Activated B cell treated with CpG ODN at 0.5 μM for 24 hours (primary cell): ENCODE measurements at places on chromosomes 5 and 9. TPM values are rescaled to one million over a fixed set of nuclear protein-coding genes. Genes with fewer than 3 reads are reported as not detected.

C5orf46 gene
- total RNA-seq, result not detected in 2 replicates

OCLN gene
- total RNA-seq, result 1.9 and 2.2 TPM in 2 replicates

RNF14 gene
- total RNA-seq, result 30.0 and 30.4 TPM in 2 replicates

SNCAIP gene
- total RNA-seq, result not detected in 2 replicates

GRXCR2 gene
- total RNA-seq, result not detected in 2 replicates

TPPP gene
- total RNA-seq, result 0.04 TPM in 1 of 2 replicates, not detected in the other

- no peak overlapping the region for H3K4me3 ChIP-seq
- no peaks in the 10 kb centered on the region for H3K4me1 ChIP-seq
- H3K36me3 ChIP-seq, result no peaks in the 10 kb centered on the region
Measured at GRCh38 chr5:125126050-125126449, 379.6 kb upstream of the ZNF608 start.

GRCh38 chr5:148457183-148457620 is 73.4 kb downstream of the FBXO38 start:
- DNase-seq, result no peak
- no peak overlapping the region for H3K27ac ChIP-seq
- H3K4me1 ChIP-seq, result peaks cover 2% of the 10 kb centered on the region
- no peak overlapping the region for H3K4me3 ChIP-seq
- H3K36me3 ChIP-seq, result no peaks in the 10 kb centered on the region

DNA sequence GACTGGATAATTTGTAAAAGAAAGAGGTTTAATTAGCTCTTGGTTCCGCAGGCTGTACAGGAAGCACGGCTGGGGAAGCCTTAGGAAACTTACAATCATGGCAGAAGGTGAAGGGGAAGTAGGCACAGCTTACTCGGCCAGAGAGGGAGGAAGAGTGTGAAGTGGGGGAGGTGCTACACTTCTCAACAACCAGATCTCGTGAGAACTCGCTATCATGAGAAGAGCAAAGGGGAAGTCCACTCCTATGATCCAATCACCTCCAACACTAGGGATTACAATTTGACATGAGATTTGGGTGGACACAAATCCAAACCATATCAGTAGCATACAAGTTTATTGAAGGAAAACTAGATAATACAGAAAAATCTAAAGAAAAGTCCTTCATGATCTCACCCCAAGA is 39.9 kb downstream of the NEURL1B start:
- H3K4me3 ChIP-seq, result no peak overlapping the region
- no peak for DNase-seq
- no peak overlapping the region for H3K27ac ChIP-seq
- peaks cover 2% of the 10 kb centered on the region for H3K27me3 ChIP-seq
- H3K36me3 ChIP-seq, result no peaks in the 10 kb centered on the region
- H3K4me1 ChIP-seq, result peaks cover 12% of the 10 kb centered on the region

GRCh38 chr9:113370806-113371325 is 5.9 kb downstream of the HDHD3 start:
- peaks cover 26% of the 10 kb centered on the region for H3K36me3 ChIP-seq
- no peak overlapping the region for H3K4me3 ChIP-seq
- no peak overlapping the region for H3K27ac ChIP-seq
- peaks cover 13% of the 10 kb centered on the region for H3K4me1 ChIP-seq
- no peaks in the 10 kb centered on the region for H3K27me3 ChIP-seq

DNA sequence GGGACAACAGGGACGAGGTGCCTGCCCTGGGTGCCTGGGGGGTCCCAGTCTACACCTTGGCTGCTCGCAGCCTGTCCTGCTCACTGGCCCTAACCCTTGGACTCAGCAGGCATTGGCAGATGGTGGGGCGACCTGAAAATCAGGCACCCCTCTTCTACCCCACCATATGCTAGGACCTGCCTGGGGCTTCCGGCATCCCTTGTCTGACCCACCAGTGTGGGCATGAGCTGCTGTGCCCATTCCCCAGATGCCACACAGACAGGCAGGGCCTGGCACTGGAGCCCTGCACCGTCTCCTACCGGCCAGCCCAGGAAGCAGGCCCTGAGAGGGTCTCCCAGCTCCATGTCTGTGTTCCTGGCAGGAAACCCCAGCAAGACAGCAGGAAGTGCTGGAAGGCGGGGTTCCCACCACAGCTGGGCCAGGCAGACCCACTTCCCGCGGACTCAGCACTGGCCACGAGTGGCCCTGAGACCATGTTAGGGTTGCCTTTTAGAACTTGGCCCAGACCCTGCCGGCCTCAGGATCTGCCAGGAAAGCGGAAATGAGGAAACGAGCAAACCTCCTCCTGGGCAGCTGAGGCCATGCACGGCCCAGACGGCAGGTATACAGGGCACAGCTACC is 3.1 kb downstream of the NINJ1 start:
- H3K36me3 ChIP-seq, result no peaks in the 10 kb centered on the region
- H3K27me3 ChIP-seq, result no peaks in the 10 kb centered on the region

DNA sequence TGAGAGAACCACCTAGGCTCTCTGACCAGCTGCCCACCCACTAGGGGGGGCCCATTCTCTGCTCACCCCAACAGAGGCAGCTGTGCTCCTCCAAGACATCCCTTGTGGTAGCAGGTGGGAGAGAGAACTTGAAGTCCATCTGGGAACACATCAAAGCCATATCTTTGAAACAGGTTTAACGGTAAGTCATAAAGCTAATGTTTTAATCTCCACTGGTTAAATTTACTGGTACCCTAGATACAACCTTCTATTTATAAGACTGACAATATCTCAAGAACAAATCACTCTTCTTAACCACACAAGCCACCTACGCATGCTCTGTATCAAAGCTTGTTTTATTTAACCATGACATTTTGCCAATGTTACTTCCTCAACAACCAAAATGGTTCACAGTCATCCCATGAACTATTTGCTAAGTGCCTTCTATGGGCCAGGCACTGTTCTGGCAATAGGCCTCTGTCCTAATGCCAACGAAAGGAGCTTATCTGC is 20.4 kb downstream of the AUH start:
- H3K27me3 ChIP-seq, result no peaks in the 10 kb centered on the region
- DNase-seq, result no peak
- H3K4me3 ChIP-seq, result no peak overlapping the region
- H3K36me3 ChIP-seq, result peaks cover 71% of the 10 kb centered on the region

- H3K36me3 ChIP-seq, result no peaks in the 10 kb centered on the region
- DNase-seq, result no peak
- H3K27me3 ChIP-seq, result no peaks in the 10 kb centered on the region
- no peak overlapping the region for H3K4me3 ChIP-seq
- H3K27ac ChIP-seq, result no peak overlapping the region
Measured at GRCh38 chr9:82665324-82665723, 397.6 kb downstream of the RASEF start.

- no peaks in the 10 kb centered on the region for H3K4me1 ChIP-seq
- peaks cover 2% of the 10 kb centered on the region for H3K27me3 ChIP-seq
- DNase-seq, result no peak
- no peak overlapping the region for H3K27ac ChIP-seq
- H3K4me3 ChIP-seq, result no peak overlapping the region
Measured at GRCh38 chr5:116522356-116523136, 52.1 kb downstream of the SEMA6A start.

- no peaks in the 10 kb centered on the region for H3K36me3 ChIP-seq
- H3K27me3 ChIP-seq, result no peaks in the 10 kb centered on the region
- no peak overlapping the region for H3K4me3 ChIP-seq
- H3K27ac ChIP-seq, result no peak overlapping the region
- peaks cover 2% of the 10 kb centered on the region for H3K4me1 ChIP-seq
- DNase-seq, result peak; percentile 8
Measured at GRCh38 chr9:93262537-93263310, 78.8 kb downstream of the WNK2 start.

GRCh38 chr5:97266576-97266975 is 83.5 kb upstream of the RIOK2 start:
- no peak overlapping the region for H3K27ac ChIP-seq
- H3K4me3 ChIP-seq, result no peak overlapping the region
- no peaks in the 10 kb centered on the region for H3K27me3 ChIP-seq
- no peaks in the 10 kb centered on the region for H3K36me3 ChIP-seq

DNA sequence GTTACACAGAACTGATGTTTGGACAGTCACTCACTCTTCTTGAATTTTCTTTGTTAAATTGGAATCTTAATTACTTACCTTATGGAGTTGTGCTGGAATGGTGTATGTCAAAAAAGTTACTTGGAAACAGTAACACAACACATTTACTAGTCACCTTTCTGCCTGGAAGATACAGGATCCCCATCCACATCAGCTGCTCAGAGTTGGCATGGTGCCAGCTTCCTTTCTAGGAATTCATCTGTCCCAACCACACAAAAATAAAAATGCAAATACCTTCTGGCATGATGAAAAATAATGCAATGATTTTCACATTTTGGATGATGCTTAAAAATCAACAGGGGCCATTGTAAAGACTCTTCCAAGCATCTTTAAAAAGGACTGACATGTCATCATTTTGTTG is 341.5 kb downstream of the TMEM38B start:
- no peak overlapping the region for H3K27ac ChIP-seq
- H3K27me3 ChIP-seq, result no peaks in the 10 kb centered on the region
- no peak for DNase-seq
- no peaks in the 10 kb centered on the region for H3K4me1 ChIP-seq

- H3K4me3 ChIP-seq, result peak overlapping the region; percentile 75
- H3K36me3 ChIP-seq, result peaks cover 34% of the 10 kb centered on the region
- DNase-seq, result no peak
- no peaks in the 10 kb centered on the region for H3K27me3 ChIP-seq
- H3K4me1 ChIP-seq, result peaks cover 89% of the 10 kb centered on the region
- H3K27ac ChIP-seq, result peak overlapping the region; percentile 82
Measured at GRCh38 chr5:143395638-143396352, 7.7 kb downstream of the NR3C1 start.

DNA sequence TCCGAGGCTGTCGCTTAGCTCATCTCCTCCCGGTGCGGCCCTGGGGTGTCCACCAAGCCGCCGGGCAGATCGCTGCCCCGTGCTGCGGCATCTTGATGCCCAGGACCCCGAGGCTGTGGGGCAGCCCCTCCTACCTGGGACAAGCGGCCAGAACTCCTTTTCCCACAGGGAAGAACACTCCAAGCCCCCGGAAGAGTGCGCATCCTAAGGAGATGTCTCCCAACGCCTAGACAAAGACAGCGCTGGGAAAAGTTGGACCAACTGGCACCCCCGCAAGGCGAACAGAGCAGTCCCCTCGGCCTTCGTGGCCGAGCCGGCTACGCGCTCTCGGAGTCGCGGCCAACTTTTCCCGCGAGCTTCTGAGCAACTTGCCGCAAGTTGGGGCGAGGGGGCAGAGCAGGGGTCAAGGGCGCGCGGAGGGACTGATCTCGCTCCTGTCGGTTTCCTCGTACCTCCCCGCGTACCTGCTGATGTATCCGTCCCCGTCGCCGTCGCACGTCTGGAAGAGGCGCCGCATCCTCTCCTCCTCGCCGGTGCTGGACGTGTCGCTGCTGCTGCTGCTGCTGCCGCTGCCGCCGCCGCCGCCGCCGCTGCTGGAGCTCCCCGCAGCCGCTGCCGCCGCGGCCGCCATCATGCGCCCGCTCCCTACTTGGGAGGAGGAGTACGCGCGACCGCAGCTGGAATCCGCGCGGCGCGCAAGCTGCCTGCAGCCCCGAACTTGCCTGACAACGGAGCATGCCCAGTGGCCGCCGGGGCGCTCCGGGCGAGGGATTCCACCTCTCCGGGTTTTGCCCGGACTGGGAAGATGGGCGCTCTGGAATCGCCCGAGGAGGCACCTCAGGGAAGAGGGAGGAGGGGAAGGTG is at the start of gene MCC:
Gene MCC (minus strand): TSS at position 673 of the 864 bp plus-strand sequence.
- H3K4me1 ChIP-seq, result peaks cover 17% of the 10 kb centered on the region
- peaks cover 63% of the 10 kb centered on the region for H3K27me3 ChIP-seq
- peaks cover 5% of the 10 kb centered on the region for H3K36me3 ChIP-seq
- DNase-seq, result peak; percentile 22
- peak within 1 kb of the TSS; percentile 73 for H3K4me3 ChIP-seq
- H3K27ac ChIP-seq, result no peak within 1 kb of the TSS

DNA sequence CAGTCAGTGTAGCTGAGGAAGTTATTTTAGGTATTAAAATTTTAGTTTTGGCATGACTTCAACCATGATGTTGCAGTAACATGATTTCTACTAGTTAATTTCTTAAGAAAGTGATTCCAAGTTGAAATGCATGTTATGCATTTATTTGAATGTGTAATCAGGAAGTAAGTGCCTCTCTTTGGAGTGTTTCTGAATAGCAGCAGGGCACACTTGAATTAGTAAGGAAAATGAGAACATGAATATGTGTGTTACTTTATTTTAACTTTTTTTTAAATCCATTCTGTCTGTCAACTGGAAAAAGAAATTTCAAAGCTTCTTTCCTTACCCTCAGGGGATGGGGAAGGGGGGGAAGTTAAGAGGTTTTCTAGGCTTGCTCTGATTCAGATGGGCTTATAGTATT is 40.4 kb downstream of the CTNNA1 start:
- no peak for DNase-seq
- H3K27me3 ChIP-seq, result no peaks in the 10 kb centered on the region
- H3K27ac ChIP-seq, result no peak overlapping the region
- peaks cover 8% of the 10 kb centered on the region for H3K36me3 ChIP-seq
- H3K4me3 ChIP-seq, result no peak overlapping the region
- peaks cover 7% of the 10 kb centered on the region for H3K4me1 ChIP-seq

- no peak overlapping the region for H3K4me3 ChIP-seq
- H3K36me3 ChIP-seq, result no peaks in the 10 kb centered on the region
- peaks cover 3% of the 10 kb centered on the region for H3K27me3 ChIP-seq
- no peak for DNase-seq
- H3K4me1 ChIP-seq, result no peaks in the 10 kb centered on the region
Measured at GRCh38 chr5:16410338-16410737, 55.3 kb downstream of the ZNF622 start.

- no peaks in the 10 kb centered on the region for H3K4me1 ChIP-seq
- H3K27ac ChIP-seq, result no peak overlapping the region
- no peaks in the 10 kb centered on the region for H3K27me3 ChIP-seq
- no peak for DNase-seq
- no peak overlapping the region for H3K4me3 ChIP-seq
Measured at GRCh38 chr5:54087436-54087835, 222.9 kb downstream of the ARL15 start.

- H3K4me1 ChIP-seq, result no peaks in the 10 kb centered on the region
- no peak overlapping the region for H3K27ac ChIP-seq
- no peaks in the 10 kb centered on the region for H3K36me3 ChIP-seq
- no peaks in the 10 kb centered on the region for H3K27me3 ChIP-seq
- DNase-seq, result no peak
- no peak overlapping the region for H3K4me3 ChIP-seq
Measured at GRCh38 chr5:173802670-173803165, 85.4 kb upstream of the CPEB4 start.

GRCh38 chr9:135990468-135991429 is 29.6 kb upstream of the UBAC1 start:
- peak overlapping the region; percentile 38 for H3K4me3 ChIP-seq
- H3K27me3 ChIP-seq, result no peaks in the 10 kb centered on the region
- H3K27ac ChIP-seq, result peak overlapping the region; percentile 30
- H3K36me3 ChIP-seq, result no peaks in the 10 kb centered on the region
